ENCODE measurements at places on chromosomes 3 and 15.

GRCh38 chr3:43477600-43477999 lies 144.2 kb downstream of the ANO10 start:
- DNase-seq: no peak

GRCh38 chr3:43055393-43055792 lies 50.5 kb downstream of the POMGNT2 start:
- DNase-seq: no peak

DNA sequence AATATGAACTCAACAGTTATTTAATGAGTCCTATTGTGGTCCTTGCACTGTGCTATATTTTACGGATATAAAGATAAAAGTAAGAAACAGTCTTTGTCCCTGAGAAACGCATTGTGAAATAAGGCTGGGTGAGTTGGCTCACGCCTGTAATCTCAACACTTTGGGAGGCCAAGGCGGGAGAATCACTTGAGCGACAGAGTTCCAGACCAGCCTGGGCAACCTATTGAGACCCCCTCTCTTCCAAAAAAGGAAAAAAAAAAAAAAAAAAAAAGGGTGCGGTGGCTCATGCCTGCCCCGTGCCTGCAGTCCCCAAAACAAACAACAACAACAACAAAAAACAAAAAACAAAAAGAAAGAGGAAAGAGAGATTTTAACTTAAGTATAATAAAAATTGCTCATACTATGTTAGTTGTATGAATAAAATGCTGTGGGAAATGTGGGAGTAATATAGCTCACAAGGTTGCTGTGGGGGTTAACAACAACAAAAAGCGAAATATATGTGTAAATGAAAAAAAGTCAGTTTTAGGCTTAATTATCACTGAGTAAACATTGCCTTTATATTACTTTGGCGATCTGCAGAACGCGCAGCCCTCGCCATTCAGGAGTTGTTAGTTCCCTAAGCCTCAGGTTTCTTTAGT lies 461 bp upstream of the FNDC3B start:
- DNase-seq: no peak

DNA sequence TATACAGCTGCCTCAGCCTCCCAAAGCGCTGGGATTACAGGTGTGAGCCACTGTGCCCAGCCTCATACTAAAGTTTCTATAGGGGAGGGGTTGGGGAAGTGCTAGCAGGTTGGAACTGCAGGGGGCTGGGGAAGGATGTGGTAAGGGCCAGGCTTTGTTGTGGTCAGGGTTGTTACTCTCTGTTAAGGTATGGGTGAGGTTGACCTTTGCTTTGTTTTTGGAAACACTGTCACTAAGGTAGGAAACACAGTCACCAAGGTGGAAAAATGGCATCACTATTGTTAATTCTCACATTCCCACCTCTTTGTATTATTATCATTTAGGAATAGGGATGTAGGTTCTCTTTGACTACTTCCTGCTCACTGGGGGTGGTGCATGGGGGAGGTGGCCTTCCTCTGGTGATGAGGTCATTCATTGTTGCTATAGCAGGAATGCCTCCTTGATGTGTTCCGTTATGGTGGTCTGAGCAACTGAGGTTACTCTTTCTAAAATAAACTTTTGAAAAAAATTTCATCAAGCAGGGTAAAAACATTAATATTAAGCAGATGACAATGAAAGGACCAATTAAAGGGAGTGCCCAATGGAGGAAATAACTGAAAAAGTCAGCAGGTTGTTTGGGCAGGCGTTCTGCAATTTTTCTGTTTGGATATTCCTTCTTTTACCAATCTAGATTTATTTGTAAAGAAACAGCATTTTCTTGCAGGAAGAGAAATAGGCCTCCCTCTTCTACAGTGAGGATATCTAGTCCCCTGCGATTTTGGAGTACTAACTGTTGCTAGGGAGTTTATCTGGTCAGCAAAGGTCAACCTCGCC lies 150.5 kb downstream of the WDR76 start:
- DNase-seq: no peak

- no peak for DNase-seq
Observed at GRCh38 chr3:123920383-123920782, 36.3 kb upstream of the MYLK start.
